H9 (cell line): ENCODE measurements at places on chromosomes 12 and 14.
A peak's percentile ranks its signal among the peaks of the same experiment; 100 is the strongest.

- DNase-seq = no peak
These were observed 90.5 kb upstream of the FOXN3 start for GRCh38 chr14:89507521-89507920.

GRCh38 chr14:58954052-58954451, 234.4 kb upstream of the DAAM1 start:
- no peak for DNase-seq

DNA sequence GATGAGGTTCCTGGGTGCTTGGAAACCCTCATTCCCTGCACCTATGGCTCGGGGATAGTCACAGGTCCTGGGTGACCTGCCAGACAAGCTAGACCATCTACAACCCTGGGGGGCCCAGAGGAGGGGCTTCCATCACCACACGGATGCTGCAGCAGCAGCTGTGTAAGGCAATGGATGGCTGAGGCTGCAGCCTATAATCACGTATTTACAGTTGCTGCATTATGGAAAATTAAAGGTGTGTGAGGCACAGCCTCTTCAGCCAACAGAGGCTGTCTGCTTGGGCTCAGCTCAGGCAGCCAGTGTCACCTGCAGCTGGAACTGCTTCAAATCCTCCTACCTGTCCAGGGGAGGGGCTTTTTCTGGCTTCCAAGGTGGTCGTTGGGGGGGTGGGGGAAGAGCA, 268.1 kb downstream of the CACNA1C start:
- DNase-seq = no peak

DNA sequence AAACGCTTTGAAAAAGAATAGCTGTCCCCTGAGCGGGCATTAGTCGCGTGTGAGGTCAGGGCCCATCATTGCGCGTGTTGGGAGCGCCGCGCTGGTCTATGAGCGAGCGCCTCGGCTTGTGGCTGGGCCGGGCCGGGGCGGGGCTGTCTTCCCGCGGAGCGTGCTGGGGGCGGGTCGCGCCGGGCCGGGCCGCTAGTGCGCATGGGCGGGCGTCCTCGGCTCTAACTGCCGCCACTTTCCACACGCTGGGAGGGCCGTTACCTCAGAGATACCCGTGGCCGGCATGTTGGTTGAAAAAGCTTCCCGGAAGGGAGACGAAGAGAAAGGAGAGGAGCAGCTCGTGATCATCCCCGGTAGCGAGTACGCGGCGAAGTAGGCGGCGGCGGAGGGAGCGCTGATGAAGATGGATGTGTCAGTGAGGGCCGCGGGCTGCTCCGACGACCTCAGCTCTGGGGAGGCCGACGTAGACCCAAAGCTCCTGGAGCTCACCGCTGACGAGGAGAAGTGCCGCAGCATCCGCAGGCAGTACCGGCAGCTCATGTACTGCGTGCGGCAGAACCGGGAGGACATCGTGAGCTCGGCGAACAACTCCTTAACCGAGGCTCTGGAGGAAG, at the start of gene EID3:
Gene EID3 (plus strand): TSS at position 202 of the 614 bp plus-strand sequence. CDS start 196 bp downstream, at position 398.
- peak; percentile 92 for DNase-seq

DNA sequence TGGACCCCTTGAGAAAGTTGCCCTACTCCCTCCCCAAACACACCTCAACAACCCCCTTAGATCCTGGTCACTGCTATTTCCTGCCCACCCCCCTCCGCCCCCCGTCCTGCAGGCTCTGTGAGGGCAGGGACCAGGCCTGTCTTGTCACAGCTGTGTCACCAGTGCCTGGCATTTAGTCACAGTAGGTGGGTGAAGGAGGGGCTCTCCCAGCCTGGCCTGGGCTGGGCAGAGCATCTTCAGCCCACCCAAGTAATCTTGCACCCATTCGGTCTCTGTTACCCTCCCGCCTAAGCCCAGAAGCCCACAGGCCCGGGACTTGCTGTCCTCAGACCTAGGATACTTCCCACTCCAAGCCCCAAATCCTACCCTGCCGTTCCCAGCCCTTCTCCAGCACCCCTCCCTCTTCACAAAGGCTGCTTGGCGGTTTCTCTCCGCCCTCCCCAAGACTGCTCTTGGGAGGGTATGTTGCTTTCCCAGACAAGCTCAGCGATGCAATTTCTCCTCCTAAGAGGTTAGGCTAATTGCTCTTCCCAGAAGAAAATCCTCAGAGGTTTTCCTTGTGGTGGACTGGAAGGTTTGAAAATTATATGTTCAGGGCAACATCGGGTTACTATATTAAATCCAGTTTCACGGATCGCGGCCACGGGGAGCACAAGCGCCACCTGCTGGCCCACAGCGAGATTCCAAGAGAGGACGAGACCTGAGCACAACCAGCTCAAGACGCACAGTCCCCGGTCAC, 50.8 kb upstream of the ZFP36L1 start:
- peak; percentile 76 for DNase-seq
